ENCODE measurements at places on chromosomes 4 and X.

- no peak for DNase-seq
Measured at GRCh38 chrX:20001588-20001987, 10.7 kb upstream of the BCLAF3 start.

DNA sequence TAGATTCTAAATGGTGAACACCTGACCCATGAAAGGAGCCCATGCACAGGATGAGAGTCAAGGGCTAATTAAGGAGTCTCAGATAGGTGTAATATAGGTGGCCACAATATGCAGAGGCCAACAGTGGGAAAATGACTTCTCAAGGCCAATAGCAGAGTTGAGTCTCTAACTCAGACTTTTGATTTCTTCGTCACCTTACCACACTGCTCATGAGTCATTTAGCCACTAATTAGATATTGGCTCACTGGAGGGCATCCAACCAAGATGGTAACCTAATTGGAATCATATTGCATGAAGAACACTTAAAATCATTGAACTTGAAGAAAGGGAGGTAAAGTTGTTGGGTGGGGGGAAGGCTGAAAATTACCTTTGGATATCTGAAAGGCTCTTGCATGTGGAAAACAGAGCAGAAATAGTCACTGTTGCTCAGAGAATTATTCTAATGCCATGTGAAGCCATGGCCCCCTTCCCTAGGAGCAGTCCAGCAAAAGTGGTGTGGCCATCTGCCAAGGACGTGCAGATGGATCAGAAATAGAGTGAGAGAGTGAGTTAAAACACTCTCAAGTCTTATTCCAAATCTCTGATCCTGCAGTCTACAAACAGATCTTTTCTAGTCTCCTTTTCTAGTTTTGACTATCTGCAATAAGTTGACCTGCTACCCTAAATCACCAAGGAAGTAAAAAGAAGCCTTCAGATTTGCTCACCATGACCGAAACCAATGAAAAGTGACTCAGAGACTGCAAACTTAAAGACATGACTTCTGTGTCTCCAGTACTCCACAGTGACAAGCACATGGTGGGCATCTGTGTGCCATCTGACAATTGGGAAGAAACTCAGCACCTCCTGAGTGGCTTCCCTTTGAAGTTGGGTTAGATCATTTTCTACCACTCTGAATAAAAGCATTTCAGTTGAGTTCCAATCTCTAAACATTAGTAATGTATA is 93.9 kb upstream of the C1QTNF7 start:
- DNase-seq, result no peak

GRCh38 chr4:110049951-110050925 is 137.6 kb downstream of the EGF start:
- DNase-seq, result peak; percentile 58

GRCh38 chr4:184281231-184282139 is 63.8 kb upstream of the ENPP6 start:
- DNase-seq, result no peak

- DNase-seq, result no peak
Measured at GRCh38 chr4:60313611-60314178, 886.4 kb upstream of the ADGRL3 start.

DNA sequence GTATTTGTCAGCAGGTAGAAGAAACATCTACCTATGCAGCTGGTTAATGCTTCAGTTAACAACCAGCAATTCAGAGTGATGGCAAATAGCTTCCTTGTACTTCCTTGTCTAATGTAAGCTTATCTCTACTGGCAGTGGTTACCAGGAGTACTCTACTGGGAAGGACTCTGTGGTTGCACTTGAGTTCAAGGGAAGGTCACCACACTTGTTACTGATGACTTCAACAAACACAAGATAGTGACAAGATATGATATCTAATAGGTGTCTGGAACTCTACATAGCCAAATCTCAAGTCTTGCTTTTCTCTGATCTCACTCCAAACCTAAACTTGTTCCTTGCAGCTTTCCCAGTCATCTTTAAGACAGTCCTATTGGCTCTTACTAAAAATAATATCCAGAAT is 1644.9 kb upstream of the TENM3 start:
- no peak for DNase-seq

DNA sequence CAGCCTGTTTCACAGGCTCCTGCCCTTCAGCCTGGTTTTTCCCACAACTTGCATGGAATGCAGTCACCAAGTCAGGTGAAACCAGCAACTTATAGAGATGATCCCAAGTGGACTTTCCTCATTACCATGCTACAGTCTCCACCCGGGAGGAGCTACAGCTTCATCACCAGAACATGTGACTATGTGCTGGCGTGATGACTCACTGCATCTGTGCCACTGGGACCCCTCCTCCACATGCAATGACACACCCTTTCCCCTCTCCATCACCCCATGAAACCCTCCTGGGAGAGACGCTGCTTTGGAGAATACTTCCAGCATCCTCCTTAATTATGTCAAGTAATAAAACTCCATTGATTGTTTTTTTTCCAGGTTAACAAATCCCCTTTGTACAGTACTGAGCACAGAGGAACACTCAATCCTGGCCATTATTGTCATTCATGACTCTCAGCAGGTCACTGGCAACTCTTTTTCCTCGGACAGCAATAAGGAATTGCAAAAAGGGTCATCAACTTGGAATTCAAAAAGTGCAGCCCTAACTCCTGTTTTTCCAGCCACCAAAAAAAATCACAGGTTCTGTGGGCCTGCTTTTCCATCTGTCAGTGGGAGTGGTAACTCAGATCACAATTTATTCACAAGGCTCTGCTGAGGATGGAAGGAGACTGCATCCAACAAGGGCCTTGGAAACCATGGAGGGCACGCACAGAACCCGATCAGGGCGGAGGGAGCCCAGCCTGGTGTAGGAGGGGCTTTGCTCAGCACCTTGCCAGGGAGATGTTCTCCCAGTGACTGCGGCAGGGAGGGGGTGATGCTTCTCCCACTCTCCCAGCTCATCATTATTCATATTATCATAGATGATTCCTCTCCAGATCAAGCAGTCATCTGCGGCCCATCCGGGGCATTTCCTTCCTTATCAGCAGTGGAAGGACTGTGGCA is 17.4 kb downstream of the QDPR start:
- DNase-seq, result no peak

- no peak for DNase-seq
Measured at GRCh38 chr4:111854494-111855087, 290.7 kb upstream of the FAM241A start.

DNA sequence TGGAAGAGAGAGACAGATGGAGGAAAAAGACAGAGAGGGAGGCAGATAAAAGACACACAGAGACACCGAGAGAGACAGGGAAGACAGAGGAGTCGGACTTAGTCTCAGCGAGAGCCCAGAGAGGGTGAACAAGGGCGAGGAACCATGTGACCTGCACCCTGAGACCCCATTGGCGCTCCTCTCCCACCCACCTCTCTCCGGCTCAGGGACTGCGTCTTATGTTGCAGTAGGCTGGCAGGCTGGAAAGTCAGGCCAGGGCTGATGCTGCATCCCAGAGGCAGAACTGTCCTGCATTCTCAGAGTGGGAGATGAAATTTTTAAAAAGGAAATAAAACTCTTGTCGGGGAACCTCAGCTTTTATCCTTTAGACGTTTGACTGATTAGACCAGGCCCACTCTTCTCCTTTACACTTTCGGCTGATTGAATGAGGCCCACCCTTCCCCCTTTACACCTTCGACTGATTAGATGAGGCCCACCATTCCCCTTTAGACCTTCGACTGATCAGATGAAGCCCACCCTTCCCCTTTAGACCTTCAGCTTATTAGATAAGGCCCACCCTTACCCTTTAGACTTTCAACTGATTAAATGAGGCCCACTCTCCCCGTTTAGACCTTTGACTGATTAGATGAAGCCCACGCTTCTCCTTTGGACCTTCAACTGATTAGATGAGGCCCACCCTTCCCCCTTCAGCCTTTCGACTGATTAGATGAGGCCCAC is 29.5 kb upstream of the IL3RA start:
- no peak for DNase-seq

- DNase-seq, result no peak
Measured at GRCh38 chrX:151153086-151153485, 23.3 kb upstream of the GPR50 start.

GRCh38 chr4:76736414-76736813 is 161.5 kb downstream of the SOWAHB start:
- DNase-seq, result no peak

DNA sequence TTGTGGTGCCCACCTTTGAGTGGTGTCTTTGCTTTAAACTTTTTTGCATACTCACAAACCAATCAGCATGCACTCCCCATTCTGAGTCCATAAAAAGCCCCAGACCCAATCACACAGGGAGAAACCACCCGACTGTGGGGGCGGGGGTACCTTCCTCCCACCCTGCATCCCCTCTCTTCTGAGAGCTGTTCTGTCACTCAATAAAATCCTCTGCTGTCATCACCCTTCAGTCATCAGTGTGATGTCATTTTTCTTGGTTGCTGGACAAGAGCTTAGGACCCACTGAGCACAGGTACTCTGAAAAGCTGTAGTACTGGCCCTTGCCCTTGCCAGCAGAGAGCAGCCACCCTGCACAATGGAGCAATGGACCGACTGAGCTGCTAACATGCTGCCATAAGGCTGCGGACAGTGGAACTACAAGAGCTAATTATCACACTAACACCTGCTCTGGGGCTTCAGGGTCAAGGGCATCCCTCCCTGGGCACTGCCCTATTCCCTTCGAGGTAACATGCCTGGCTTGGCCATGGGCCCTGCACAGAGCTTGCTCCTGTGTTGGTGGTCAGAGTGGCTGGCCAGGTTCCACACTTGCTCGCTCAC is 62.9 kb upstream of the PGRMC2 start:
- no peak for DNase-seq

Measured in activated CD8-positive, alpha-beta memory T cell treated with anti-CD3 and anti-CD28 coated beads, Interleukin-2, amount 50 U/mL, for 4 hours (primary cell).